ENCODE measurements at places on chromosomes 2 and 18. TPM values are rescaled to one million over a fixed set of nuclear protein-coding genes. Genes with fewer than 3 reads are reported as not detected.

Gene COL4A4
- total RNA-seq, result 3.9 TPM

Gene NUP35
- total RNA-seq, result 5.8 TPM

Gene LRRC30
- not detected for total RNA-seq

Gene GAL3ST2
- not detected for total RNA-seq

Gene SIX3
- total RNA-seq, result not detected

Gene COLEC11
- 7.2 TPM for total RNA-seq

Gene FEV
- total RNA-seq, result not detected

Gene LYG1
- 0.47 TPM for total RNA-seq

Gene ACMSD
- total RNA-seq, result not detected

Gene IL1RL2
- total RNA-seq, result 0.92 TPM

Gene ACOXL
- total RNA-seq, result not detected

Gene EGR4
- total RNA-seq, result not detected

Gene OTOS
- total RNA-seq, result not detected

Gene ARHGAP25
- total RNA-seq, result 8.7 TPM

Gene SERPINB4
- total RNA-seq, result not detected

Gene SATB2
- 0.42 TPM for total RNA-seq

Gene CERKL
- total RNA-seq, result not detected

Gene TRIM43B
- not detected for total RNA-seq

Gene ZNF532
- total RNA-seq, result 57.4 TPM

Gene ZBTB7C
- 4.2 TPM for total RNA-seq

Gene AKAIN1
- total RNA-seq, result not detected

Gene MEMO1
- 67.3 TPM for total RNA-seq

Gene LANCL1
- 76.1 TPM for total RNA-seq

Gene DOCK10
- total RNA-seq, result 0.77 TPM

Gene FSHR
- total RNA-seq, result not detected

Gene CHRNG
- total RNA-seq, result not detected

Gene ANKRD30B
- total RNA-seq, result not detected

Gene SLC35F5
- total RNA-seq, result 64.8 TPM

Gene MREG
- total RNA-seq, result 0.21 TPM

Gene DPP10
- total RNA-seq, result not detected

Gene TXNDC2
- total RNA-seq, result not detected

Gene NCKAP5
- 4.7 TPM for total RNA-seq
